ENCODE measurements at places on chromosomes 6 and 20. TPM values are rescaled to one million over a fixed set of nuclear protein-coding genes. Genes with fewer than 3 reads are reported as not detected.

Gene TUBB1
- polyA plus RNA-seq, result not detected

Gene TRIM40
- not detected for polyA plus RNA-seq

Gene EPPIN
- polyA plus RNA-seq, result not detected

Gene C20orf204
- 0.02 TPM for polyA plus RNA-seq

Gene HUS1B
- 0.08 TPM for polyA plus RNA-seq

Gene TMEM244
- polyA plus RNA-seq, result not detected

GRCh38 chr6:43465948-43466347 is 10.6 kb upstream of the DLK2 start:
- H3K27me3 ChIP-seq, result peaks cover 11% of the 10 kb centered on the region
- no peak overlapping the region for H3K27ac ChIP-seq
- no peaks in the 10 kb centered on the region for H3K4me1 ChIP-seq
- H3K4me3 ChIP-seq, result no peak overlapping the region

DNA sequence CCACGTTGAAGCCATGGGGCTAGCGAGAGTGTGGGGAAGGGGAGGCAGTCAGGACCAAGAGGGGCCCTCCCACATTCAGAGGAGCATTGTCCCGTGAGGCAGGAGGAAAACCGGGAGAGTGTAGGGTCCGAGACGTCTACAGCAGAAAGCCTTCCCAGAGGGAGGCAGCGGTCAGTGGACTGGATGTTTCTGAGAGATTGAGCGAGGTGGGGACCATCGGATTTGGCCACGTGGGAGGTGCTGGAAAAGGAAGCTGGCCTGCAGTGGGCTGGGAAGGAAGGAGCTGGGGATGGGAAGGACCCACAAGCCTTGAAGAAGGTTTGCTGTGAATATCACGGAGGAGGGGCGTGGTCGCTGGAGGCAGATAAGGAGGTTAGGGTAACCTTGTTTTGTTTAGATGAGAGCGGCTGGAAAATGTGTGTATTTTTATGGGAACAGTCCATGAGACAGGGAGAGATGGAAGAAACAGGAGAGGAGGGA is 119.0 kb upstream of the RNF24 start:
- no peaks in the 10 kb centered on the region for H3K27me3 ChIP-seq
- no peak for DNase-seq
- H3K4me3 ChIP-seq, result no peak overlapping the region
- no peaks in the 10 kb centered on the region for H3K36me3 ChIP-seq
- no peak overlapping the region for H3K27ac ChIP-seq
- peaks cover 22% of the 10 kb centered on the region for H3K4me1 ChIP-seq

- no peak overlapping the region for H3K27ac ChIP-seq
- no peaks in the 10 kb centered on the region for H3K27me3 ChIP-seq
- H3K4me3 ChIP-seq, result no peak overlapping the region
- DNase-seq, result no peak
- no peaks in the 10 kb centered on the region for H3K4me1 ChIP-seq
Observed at GRCh38 chr20:33132513-33133372, 35.2 kb upstream of the BPIFA2 start.

DNA sequence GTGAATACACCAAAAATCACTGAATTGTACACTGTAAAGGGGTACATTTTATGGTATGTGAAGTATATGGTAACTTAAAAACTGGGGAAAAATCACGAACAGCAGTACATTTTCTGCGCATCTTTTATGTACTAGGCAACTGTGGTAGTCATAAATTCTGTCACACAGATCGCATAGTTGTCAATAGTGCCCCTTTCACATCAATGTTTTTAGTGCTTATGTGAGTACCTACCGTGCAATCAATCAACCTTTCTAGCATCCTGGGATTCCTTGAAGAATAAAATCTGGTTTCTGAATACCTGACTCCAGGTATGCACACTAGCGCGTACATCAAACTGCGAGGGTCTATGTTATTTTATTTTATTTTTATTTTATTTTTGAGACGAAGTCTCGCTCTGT is 637 bp upstream of the RPF2 start:
- H3K36me3 ChIP-seq, result no peaks in the 10 kb centered on the region
- peak overlapping the region; percentile 88 for H3K4me3 ChIP-seq
- no peaks in the 10 kb centered on the region for H3K27me3 ChIP-seq
- H3K27ac ChIP-seq, result peak overlapping the region; percentile 91
- no peaks in the 10 kb centered on the region for H3K4me1 ChIP-seq

- no peaks in the 10 kb centered on the region for H3K27me3 ChIP-seq
- no peaks in the 10 kb centered on the region for H3K4me1 ChIP-seq
- no peak overlapping the region for H3K27ac ChIP-seq
- H3K36me3 ChIP-seq, result no peaks in the 10 kb centered on the region
Observed at GRCh38 chr6:133817460-133818047, 71.4 kb upstream of the TCF21 start.
